ENCODE measurements at places on chromosomes 6 and 20.

DNA sequence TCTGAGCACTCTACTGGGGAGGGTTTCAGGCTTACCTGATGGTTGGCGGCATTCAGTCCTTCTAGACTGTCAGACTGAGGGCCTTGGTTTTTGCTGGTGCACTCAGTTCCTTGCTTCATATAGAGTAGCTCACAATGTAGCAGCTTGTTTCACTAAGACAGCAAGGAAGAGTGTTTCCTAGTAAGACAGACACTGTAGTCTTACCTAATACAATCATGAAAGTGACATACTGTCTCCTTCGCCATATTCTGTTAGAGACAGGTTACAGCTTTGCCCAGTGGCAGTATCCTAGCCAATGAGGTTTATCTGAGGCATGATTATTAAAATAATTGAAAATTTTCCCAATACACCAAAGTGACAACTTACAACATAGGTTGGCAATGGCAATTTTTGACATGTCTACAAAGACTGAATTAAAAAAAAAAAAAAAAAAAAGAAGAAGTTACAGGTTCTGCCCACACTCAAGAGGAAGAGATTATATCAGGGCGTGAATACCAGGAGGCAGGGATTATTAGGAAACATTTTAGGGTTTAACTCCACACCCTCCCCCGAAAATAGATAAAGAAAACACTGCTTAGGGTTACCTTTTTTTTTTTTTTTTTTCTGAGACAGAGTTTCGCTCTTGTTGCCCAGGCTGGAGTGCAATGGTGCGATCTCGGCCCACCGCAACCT is 66.8 kb downstream of the SCAND1 start:
- no peak for DNase-seq

- no peak for DNase-seq
These were observed 22.9 kb downstream of the BCAS4 start for GRCh38 chr20:50817776-50818172.

DNA sequence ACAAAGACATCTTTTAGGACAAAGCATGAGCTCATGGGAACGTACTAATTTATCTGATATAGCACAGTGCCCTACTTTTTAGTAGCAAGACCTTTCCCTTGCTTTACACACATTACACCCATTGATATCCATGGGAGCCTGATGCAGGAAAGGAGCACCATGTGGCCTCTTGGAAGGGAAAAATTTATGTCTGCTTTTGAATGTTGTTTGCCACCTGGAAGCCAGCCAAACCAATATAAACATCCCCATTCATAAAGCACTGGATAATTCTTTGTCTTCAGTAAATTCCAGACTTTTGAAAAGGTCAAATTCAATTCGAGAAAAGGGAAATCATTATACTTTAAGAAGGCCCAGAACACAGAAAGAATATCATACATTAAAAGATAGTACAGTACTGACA is 152.3 kb upstream of the BEND6 start:
- no peak for DNase-seq

DNA sequence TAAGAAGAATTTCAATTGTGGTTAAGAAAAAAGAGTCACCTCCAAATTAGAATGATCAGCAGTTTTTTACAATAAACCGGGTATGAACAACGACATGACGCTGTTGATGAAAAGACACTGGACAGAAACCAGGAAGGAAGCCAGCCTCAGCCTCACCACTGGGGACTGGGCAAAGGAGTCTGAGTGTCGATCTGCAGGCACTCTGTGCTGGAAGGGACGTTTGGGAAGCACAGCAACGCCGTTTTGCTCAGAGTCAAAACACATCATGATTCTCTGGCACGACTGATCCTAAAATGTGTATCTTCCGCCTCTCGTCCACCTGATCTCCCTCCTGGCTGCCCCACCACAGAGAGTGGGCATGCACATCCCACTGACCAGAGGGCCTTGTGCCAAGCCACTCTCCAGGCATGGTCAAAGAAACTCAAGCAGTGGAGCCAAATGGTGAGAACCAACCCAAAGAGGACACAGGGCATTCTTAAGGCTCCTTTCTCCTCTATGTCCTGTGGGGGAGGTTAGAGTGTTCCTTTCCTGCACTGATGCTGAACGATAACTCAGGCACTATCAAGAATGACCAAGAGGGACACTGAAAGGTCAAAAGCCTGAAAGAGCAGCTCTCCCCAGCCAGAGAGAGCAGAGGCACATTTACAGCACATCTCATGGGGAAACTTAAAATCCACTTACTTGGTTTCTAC is 68.8 kb downstream of the AGPAT4 start:
- no peak for DNase-seq

- DNase-seq = no peak
These were observed 211.1 kb downstream of the ANKRD60 start for GRCh38 chr20:58017231-58017969.

GRCh38 chr6:168737014-168737413 is 296.0 kb downstream of the SMOC2 start:
- DNase-seq = no peak

DNA sequence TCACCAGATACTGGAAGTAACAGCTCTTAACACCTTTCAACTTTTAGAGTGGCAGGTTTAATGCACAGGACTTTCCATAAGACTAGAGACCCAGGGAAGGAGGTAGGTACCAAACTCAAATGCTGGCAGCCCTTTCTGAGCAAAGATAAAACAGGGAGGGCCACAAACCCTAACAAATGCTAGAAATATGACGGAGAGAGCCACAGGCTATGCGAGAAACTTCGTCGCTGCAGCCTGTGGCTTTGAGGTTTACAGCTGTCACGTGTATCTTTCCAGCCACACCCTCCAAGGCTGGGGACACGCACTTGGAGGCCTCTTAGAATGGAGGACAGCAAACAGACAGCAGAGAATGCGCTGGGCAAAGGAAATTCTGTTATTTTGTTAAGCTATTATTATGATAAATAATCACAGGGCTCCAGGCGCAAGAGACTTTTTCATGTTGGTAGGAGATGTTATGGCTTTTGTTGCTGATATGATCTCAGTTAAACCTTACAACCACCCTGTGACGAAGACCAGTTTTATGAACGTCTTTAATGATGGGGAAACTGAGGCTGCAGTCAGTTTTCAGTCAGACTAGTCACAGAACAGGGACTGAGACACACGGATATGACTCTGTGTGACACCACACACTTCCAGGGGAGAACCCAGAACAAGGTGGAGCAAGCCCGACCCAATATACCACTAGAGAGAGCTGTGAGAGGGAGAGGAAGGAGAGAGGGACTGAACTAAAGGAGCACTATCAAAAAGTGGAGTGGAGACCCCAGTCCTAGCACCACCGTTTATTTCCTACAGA is 2.0 kb downstream of the TRAM2 start:
- peak; percentile 36 for DNase-seq

GRCh38 chr6:79630883-79631692 is at the start of gene SH3BGRL2:
Gene SH3BGRL2 (plus strand): TSS chr6:79631329. CDS start chr6:79631462, 133 bp downstream.
- DNase-seq = peak; percentile 67

- DNase-seq = no peak
These were observed 12.2 kb upstream of the KCNG1 start for GRCh38 chr20:51034988-51035656.

GRCh38 chr6:38571721-38572120 is 68.0 kb downstream of the BTBD9 start:
- no peak for DNase-seq

GRCh38 chr6:34223381-34223955 is 13.2 kb upstream of the HMGA1 start:
- DNase-seq = peak; percentile 50

DNA sequence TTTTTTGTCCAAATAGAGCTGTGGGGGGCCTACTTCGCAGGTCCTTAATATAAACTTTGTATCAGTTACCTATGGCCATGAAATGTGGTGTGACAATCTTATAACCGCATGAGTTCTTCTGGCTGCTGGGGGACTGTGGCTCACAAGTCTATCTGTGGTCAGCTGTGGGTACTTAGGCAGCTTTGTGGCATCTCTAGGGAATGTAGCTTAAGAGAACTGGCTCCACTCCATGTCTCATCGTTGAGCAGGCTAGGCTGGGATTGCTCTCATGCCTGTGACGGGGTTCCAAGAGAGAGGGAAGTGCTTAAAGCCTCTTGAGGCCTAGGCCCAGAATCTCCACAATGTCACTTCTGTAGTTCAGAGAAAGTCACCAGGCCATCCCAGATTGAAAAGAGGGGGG is 140.5 kb downstream of the BTBD3 start:
- DNase-seq = no peak

- no peak for DNase-seq
These were observed 167.8 kb upstream of the UST start for GRCh38 chr6:148578837-148579565.

DNA sequence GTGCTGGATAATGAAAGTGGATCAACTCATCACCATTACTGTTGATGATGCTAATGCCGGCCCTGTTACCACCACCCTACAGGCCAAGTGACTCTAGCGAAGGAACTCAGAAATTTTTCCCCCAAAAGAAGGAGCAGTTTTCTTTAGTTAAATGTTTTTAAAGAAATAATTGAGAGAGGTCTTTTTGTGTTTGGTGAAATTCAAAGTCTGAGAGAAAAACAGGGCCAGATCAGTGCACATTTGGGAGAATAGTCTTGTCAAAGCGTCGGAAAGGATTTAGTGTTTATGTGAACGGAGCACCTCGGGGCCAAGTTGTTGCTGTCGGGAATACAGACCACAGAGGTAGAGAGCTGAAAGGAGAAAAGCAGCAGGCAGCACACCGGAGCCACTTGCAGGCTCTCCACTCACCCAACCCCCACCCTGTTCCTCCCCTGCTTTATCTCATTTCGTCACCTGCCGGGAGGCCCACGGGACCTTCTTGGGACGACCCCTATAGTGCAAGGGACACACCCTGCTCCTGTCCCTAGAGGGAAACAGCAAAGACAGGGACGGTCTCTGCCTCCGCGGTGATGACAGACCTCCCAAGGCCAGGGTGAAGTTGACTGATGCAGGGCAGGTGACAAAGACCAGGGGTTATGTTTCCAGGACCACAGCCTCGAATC is 6.8 kb downstream of the TFAP2B start:
- no peak for DNase-seq

DNA sequence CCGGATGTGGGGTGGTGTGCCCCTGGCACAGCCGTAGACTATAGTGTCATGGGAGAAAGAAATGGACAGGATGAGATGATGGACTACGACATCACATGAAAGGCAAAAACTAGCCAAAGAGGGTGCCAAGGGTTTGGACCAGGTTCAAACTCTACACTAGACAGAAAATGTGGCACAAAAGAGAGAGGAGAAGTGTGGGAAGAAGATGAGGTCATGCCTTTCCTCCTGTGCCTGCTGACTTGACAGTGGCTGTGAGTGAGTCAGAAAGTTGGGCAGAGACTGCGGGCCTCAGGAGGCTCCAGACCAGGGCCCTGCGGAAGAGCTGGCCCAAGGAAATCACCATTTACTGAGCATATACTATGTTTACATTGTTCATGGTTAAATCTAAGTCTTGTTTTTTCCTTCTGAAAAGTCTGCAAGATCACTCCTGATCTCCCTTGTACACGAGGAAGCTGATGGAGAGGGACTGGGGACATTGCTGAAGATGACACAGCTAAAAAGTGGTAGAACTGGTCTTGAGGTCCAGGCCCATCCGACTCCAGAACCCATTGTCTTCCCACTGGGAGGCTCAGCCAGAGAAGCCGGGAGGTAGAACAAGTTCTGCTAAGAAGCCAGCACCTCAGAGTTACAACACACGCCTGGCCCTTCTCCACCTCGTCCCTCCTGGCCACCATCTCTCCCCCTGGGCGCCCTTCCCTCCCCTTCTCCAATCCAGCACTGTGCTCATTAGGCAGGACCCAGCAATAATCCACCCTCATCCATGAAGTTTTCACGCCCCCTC is 35.6 kb downstream of the CNKSR3 start:
- no peak for DNase-seq

GRCh38 chr20:1801225-1801928 is 93.8 kb upstream of the SIRPA start:
- no peak for DNase-seq

DNA sequence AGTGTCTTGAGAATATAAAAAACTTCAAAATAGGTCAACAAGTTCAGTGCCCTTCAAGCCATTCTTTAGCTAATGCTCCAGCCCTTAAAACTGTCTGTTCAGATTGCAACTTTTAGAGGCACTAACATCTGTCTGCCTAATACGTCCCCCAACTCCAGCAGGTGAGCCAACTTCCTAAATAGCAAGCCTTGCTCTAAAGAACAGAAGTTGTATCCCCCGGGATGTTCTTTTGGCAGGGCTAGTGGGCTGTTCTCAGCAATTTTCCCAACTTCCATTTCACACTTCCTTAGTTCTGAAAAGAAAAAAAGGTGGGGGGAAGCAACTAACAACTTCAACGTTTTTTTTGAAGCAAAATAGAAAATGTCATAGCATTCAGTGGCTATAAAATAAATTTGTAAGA is 290.0 kb upstream of the PTCHD4 start:
- DNase-seq = no peak

GRCh38 chr6:38193481-38194281 is 374.2 kb downstream of the ZFAND3 start:
- no peak for DNase-seq

DNA sequence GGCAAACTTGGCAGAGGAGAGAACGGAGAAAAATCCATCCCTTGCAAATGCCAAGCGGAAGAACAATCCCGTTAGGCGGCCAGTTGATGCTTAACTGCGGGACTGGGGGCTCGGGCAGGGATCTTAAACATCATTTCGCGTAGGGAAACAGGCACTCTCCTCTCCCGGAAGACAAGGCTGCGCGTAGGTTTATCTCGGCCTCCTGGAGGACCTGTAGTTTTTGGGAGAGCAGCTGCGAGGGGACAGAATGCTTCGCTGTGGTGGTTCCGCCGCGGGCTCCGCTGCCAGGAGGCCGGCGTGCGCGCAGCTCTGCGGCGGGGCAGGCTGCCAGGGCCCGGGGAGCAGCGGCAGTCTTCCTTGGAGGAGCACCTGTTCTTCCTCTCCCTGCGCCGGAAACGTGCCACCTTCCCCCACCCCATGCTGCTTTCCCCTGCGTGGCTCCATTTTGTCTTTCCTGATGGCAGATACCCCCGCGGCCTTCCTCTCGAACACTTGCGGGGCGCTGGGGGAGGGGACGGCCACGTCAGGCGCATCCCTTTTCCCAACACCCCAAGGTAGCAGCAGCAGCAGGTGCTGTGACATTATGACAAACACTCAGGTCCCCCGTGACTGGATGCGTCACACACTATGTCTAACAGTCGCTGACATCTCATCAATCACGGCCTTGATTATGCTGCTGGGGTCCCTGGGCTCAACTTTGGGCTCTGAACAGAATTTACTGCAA is 230.7 kb upstream of the BTBD3 start:
- peak; percentile 26 for DNase-seq

DNA sequence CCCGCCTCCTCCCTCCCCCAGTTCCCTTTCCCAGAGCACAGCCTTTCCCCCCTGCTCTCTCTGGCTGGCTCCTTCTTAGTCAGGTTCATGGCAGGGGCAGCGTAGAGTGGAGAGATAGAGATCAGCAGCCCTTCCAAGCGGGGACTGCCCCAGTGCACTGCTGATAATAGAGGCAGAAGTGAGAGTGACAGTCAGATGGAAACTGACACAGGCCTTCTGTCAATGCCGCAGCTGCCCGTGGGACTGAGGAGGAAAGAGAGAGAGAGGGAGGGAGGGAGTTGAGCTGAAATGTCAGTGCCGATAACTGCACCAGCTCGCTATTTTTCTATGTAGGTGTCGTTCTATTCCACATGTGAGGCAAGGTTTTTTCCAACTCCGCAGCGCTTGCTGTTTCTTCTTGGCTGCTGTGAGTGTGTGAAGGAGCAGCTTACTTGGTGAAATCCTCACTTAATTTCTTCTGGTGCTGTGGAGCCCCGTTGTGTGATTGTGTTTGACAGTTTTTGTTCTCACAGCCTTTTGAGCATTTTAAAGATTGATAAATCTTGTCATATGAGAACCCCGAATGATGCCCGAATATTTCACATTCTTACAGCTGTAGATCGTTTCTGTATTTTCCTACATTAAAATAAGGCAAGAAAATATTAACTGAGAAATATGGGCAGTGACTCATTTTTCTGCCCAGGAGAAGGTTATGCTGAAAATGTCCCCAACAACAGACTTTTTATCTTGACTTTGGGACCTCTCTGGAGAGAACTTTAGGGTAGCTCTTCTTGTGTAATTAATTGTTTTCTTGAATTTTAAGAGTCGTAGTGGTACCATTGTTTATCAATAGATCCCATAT is 386.4 kb upstream of the MMS22L start:
- DNase-seq = no peak

All from uterus (tissue), 4 donors.